ENCODE measurements at places on chromosomes 4 and X.

GRCh38 chrX:1813809-1814208, 198.9 kb downstream of the ASMT start:
- DNase-seq: no peak

DNA sequence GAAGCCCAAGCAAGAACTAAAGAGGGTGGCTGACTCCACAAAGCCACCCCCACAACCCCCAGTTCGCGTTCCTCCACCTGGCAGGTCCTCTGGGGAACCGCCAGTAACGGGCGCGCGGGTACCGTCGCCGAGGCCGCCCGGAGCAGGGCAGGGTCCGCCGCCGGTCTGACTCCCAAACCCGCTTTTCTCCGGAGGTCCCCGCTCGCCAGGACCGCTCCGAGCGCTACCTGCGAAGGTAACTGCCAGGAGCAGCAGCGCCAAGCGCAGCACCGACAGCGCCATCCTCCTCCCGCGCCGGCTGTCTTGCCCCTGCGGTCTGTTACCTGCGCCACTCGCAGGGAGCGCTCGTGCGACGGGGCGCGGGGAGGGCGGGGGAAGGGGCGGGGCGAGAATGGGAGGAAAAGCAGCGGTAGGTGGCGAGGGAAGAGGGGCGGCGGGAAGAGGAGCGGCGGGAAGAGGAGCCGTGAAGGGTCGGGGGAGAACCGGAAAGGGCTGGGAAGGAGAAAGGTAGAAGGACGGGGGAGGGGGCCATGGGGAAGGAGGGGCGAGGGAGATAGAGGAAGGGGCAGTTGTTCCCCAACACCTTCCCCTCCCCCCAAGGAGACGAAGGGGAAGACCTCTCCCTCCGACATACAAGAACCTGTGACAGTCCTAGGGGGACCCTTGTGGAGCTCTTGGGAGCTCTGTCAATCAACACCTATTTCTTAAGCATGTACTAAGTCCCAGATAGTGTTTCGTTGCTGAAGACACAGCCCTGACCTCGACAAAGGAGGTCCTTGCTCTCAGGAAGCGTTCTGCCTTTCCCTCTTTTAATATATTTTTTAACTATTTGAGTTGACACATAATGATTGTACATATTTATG, at the start of gene SPINK2:
Gene SPINK2 (minus strand): TSS at position 321 of the 863 bp plus-strand sequence. CDS start 39 bp downstream, at position 282.
- no peak for DNase-seq

DNA sequence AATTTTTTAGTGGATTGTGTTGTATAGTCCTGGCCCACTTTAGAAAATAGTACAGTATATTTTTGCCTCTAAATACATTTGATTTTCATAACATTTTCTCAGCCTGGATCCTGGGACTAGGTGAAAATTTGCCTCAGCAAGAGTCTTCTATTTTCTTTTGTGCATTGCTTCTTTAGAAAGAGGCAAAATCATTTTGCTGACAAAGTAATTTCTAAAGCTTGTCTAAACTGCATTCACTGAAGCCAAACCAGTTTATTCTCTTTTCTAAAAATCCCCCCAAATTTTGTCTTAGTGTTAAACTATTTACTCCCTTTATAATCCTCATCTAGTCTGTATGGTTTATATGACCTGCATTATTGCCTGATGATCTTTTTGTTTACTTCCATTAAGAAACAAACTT, 326.3 kb downstream of the C4orf33 start:
- no peak for DNase-seq

- no peak for DNase-seq
Measured at GRCh38 chrX:39453889-39454621, 643.7 kb downstream of the BCOR start.

DNA sequence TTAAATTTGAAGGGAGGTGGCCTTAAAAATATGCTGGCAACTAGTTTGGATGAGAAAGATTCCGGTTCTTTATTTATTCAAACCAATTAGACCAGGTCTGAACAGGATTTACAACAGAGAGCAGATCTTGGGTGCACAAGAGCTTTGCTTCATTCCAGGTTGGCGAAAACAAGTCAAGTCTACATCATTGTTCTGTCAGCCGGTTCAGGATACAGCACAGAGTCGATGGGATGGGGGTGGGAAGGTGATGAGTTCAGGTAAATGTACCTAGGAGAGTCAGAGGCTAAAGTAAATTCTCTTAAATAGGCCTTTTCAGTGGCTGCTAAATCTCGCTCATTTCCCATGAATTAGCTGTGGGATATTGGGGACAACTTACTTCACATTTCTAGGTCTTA, 882 bp upstream of the STIM2 start:
- no peak for DNase-seq

- DNase-seq: no peak
Measured at GRCh38 chr4:104447294-104447693, 47.4 kb downstream of the CXXC4 start.

DNA sequence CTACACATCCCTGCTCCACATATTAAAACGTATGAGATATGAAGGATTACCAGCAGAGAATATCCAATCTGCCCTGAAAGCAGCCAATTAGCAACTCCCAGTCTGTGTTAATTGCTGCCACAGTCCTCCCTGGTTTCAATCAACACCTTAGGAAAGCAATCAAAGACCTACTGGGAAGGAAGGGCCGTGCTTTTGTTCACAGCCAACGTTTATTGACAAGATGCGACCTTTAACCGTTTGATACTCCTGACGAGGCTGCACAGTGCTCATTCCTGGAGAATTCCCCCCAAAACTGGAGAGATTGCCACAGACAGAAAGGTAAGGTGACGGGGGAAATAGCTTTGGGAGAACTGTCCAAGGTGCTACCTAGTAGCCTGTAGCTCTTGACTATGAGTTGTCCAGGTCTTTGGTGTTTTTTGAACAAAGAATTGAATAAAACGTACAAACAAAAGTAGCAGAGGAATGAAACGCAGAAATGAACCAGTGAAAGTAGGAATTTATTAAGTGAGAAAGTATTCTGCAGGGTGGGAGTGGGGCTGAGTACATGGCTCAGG, 596.5 kb downstream of the NLGN4X start:
- no peak for DNase-seq

- DNase-seq: no peak
Measured at GRCh38 chr4:176436293-176436973, 116.7 kb downstream of the SPCS3 start.

DNA sequence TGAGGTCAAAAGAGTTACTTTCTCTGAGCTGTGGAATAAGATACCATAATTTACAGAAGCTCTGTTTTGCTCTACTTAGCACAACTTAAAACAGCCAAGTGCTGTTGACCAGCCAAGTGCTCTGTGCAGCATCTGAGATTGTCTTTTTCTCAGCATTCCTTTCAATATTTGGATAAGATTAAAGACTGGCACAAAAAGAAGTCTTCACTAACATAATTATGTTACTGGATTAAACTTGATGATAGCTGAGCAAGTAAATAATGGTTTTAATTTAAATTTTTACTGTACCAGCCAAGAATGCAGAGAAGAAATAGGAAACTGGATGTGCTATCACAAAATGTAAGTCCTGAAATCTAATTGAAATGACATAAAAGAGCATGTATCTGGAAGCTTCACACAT, 60.4 kb downstream of the NPY2R start:
- no peak for DNase-seq

GRCh38 chrX:133983256-133983973, 2.0 kb downstream of the GPC3 start:
- no peak for DNase-seq

DNA sequence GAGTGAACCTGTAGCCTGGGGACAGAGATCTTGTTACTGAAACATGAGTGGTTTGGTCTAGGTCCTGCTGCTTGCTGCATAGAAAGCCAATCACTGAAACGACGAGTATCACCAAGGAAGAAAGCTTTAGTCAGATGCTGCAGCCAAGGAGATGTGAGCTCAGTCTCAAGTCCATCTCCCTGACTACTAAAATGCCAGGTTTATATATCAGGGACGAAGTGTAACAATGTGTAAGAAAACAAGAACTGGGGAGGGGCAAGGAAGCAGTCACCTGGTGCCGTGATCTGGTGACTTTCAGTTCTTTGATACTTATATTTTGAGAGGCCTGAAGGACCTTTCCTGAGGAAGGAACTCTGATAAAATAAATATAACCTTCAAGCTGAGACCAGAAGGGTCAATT, 19.6 kb upstream of the ABRAXAS1 start:
- no peak for DNase-seq

GRCh38 chrX:18981124-18981807, 2.6 kb downstream of the PHKA2 start:
- DNase-seq: no peak

DNA sequence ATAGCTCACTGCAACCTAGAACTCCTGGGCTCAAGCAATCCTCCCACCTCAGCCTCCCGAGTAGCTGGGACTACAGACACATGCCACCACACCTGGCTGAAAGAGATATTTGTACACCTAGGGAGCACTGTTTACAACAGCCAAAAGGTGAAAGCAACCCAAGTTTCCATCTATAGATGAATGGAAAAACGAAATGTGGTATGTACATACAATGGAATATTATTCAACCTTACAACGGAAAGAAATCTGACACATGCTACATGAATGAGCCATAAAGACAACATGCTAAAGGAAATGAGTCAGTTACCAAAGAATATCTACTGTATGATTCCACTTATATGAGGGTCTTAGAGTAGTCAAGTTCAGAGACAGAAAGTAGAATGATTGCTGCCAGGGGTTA, 52.2 kb downstream of the ABCG2 start:
- DNase-seq: no peak

DNA sequence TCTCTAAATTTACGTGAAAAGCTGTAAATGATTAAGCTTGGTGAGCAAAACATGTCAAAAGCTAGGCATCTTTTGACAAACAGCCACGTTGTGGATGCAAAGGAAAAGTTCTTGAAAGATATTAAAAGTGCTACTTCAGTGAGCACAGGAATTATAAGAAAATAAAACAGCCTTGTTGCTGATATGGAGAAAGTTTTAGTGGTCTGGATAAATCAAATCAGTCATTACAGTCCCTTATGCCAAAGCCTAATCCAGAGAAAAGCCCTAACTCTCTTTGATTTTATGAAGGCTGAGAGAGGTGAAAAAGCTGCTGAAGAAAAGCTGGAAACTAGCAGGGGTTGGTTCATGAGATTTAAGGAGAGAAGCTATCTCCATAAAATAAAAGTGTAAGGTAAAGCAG, 487.2 kb downstream of the CCSER1 start:
- DNase-seq: no peak

- peak; percentile 60 for DNase-seq
Measured at GRCh38 chr4:3369781-3370674, 71.7 kb upstream of the HGFAC start.

GRCh38 chrX:44439242-44439794, 95.8 kb upstream of the EFHC2 start:
- no peak for DNase-seq

GRCh38 chr4:61447918-61448317, 247.8 kb downstream of the ADGRL3 start:
- no peak for DNase-seq

DNA sequence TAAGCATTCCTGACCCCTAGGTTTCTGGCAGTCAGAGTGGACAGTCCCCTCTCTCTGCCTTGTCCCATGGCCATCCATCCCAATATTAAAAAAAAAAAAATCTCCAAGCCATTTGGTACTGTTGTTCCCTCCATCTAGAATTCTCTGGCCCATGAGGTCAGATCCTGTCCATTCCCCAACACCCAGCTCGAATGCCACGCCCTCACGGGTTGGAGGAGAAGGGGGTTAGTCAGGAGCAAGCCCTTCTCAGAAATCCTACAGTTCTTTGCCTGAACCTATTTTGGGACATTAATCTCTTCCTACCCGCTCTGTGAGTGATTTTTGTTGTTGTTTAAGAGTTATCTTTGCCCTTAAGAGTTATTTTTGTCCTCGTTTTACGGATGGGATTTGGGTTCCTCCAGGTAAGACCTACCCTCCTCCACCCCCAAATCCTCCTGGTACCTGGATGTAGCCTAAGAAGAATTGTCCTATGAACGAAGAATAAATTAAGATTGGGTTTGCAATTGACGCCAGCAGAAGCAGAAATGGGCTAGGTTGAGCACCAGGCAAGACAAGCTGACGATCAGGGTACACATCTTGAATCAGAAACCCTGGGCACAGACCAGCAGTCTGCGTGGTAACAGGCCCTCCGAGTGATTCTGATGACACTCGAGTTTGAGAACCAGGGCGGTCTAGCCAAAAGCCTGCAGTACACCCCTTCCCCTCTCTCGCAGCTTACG, 977 bp downstream of the RNF175 start:
- no peak for DNase-seq

DNA sequence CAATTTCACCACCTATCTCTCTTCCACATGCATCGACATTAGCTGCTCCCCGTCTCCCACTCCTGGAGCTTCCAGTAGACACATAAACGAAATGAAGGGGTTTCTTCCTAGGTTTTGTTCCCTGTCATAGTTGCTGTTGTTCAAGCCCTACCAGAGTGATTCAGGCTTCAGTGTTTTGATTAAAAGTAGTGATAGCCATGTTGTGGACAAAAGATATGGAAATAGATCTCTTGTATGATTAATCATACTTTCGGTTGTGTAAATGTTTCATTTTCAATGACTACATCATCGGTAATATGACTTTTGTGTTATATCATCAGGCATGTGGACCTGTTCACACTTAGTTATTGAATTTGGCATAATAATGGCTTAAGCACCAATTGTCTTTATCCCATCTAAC, 96.5 kb upstream of the KLF3 start:
- DNase-seq: no peak

GRCh38 chrX:120603707-120604360, at the start of gene MCTS1:
MCTS1 (plus strand) TSS chrX:120604101; CDS start chrX:120604237, 136 bp downstream.
- peak; percentile 78 for DNase-seq

GRCh38 chrX:11053351-11053750, 57.8 kb upstream of the HCCS start:
- no peak for DNase-seq

DNA sequence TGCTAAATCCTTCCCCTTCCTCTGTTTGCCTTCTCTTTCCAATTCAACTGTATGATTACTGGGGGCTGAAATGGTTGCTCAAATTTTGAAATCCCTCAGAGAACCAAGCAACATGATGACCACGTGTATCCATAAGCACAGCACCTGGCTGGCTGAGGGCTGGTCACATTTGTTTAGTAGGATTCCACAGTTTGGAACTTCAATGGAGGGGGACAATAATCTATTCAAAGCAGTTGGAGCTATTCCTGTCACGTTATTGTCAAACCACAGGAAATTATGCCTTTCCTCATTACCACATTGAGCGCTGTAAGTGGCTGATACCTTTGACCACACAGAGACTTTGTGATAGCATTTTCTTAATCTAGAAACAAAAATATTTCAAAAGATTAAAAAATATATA, 7.0 kb downstream of the TMSB4X start:
- DNase-seq: peak; percentile 36

GRCh38 chr4:94431388-94431787, 20.4 kb upstream of the PDLIM5 start:
- no peak for DNase-seq

DNA sequence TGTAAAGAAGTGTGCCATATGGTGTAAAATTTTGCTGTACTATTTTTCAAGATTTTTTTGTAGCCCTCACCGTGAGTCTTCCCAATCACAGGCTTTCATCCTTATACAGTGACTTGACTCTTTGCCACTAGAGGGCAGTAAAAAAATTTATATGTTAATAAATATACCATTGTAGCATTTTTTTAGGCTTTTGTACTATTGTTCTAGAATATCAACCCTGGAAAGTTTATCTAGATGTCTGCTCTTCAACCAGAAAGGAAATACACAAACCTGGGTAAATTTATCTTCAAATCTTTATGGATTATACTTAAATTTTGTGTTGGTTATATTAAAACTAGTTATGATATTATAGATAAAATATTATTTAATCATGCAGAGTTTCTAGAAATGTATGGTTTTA, 235.3 kb downstream of the TENM3 start:
- DNase-seq: peak; percentile 44

GRCh38 chrX:69323786-69324720, 158.8 kb upstream of the PJA1 start:
- no peak for DNase-seq

GRCh38 chr4:27917381-27917780, 1056.7 kb downstream of the STIM2 start:
- no peak for DNase-seq

GRCh38 chrX:13894888-13895565, 78.1 kb upstream of the GPM6B start:
- no peak for DNase-seq

All from AML-193 (cell line).